NCI-H345 (cell line): ENCODE measurements at places on chromosomes 1 and 21.

- no peak for DNase-seq
Measured at GRCh38 chr1:26476958-26477357, 4.7 kb downstream of the HMGN2 start.

DNA sequence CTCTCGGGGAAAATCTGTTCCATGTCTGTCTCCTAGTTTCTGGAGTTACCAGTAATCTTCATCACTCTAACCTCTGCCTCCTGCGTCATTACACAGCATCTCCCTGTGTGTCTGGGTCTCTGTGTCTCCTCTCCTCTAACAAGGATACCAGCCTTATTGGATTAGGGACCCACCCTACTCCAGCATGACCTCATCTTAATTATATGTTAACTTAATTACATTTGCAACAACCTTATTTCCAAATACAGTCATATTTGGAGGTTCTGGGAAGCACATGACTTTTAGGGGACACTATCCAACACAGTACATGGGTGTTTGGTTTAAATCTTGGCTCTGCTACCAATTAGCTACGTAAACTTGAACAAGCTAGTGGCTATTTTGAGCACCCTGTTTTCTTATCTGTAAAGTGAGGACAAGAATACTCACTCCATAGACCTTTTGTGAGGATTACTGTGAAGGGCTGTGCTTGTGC is 83.9 kb upstream of the SGIP1 start:
- no peak for DNase-seq

- no peak for DNase-seq
Measured at GRCh38 chr1:169338617-169339016, 29.0 kb downstream of the NME7 start.

DNA sequence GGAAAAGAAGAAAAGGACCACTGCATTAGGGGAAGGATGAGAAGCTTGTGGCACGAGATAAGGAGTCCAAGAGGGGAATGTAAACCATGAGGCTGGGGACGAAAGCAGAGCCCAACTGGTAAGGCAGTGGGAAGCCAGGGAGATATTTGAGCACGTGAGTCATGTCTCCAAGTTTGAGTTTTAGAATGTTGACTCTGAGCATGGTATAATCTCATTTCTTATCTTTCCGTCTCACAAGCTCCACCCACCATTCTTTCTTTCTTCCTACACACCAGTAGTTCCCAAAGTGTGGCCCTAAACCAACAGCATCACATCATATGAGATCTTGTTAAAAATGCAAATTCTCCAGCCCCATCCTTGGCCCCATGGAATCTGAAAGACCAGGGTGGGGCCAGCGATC is 145.3 kb downstream of the PLPP3 start:
- DNase-seq = no peak

- no peak for DNase-seq
Measured at GRCh38 chr1:108478429-108479015, 28.4 kb downstream of the NBPF6 start.

DNA sequence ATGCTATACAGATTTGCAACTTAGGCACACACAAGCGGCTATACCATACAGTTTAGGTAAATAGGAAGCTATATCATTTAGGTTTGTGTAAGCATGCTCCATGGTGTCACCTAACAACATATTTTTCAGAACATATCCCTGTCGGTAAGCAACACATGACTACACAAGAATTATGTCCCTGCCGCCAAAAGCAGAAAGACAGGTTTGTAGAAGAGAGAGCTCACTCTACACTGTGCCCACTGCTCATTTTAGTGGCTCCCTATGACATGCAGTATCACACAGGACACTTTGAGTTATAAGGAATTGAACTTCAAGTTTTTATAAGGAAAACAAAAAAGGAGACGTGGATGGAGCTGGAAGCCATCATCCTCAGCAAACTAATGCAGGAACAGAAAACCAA is 132.5 kb upstream of the KAZN start:
- no peak for DNase-seq

DNA sequence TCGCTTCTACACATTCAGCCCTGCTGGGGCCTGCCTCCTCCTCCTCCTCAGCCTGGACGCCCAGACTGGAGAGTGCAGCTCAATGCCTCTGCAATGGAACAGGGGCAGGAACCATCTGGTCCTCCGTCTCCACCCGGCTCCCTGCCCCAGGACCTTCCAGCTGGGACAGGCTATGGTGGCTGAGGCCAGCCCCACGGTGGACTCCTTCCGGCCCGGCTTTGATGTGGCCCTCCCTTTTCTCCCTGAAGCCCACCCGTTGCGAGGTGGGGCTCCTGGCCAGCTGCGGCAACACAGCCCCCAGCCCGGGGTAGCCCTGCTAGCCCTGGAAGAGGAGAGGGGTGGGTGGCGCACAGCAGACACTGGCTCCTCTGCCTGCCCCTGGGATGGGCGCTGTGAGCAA is 1.4 kb downstream of the EXTL1 start:
- no peak for DNase-seq

GRCh38 chr1:115666206-115666605 is 24.4 kb downstream of the VANGL1 start:
- DNase-seq = no peak

DNA sequence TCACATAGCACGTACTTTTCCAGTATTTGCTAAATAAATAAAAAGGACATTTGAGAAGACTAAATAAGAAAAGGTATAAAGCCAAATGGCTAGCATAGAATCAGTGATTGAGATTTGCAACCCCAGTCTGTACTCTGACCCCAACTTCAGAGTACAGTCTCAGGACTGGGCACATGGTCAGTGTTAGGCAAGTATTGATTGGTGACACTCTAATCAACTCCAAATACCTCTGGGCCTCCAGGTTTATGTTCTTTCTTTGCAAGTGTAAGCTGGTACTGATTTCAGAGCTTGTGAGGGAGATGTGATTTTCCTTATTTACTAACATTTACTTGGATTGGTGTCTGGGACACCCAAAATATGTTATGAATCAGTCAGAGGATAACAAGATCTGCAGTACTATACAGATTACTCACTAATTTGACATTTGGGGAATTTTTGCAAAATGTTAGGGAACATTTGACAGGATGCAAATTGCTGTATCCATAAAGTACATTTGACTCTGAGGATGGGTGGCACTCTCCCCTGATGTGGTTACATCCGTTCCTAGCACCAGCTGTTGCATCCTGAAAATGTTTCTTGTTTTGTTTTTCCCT is 34.2 kb downstream of the LMO4 start:
- DNase-seq = no peak

DNA sequence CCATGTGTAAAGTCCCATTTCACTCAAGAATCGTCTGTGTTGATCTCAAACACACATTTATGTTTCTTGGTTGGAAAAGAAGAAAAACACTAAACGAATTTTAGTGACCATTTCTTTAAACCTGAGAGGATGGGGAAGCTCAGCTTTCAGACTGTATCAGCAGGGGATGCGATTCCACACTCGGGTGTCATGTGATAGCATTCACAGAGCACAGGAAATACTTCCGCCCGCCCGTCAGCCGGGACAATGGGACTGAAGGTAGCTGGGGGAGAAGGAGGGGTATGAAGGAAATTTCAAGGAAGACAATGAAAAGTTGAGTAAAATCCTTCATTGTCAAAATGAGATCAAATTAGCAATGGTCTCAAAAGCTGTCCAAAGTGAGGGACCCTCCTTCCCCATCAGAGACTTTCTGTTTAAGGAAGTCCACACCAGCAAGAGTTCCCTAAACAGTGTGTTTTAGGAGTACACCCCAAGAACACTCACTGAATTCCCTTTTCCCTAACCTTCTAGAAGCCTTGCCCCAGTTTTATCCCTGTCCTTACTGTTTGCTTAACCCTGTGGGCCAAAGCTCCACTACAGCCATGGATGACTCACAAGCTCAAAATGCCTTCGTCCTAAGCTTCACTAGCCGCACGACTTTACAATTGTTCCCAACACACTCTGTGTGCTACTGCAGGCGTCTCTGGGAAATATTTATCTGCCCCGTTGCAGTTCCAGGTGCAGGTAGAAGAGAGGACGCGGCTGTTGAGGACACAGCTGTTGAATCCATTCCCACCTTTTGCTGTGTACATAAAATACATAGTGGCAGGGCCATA is 51.4 kb upstream of the SIM2 start:
- no peak for DNase-seq

DNA sequence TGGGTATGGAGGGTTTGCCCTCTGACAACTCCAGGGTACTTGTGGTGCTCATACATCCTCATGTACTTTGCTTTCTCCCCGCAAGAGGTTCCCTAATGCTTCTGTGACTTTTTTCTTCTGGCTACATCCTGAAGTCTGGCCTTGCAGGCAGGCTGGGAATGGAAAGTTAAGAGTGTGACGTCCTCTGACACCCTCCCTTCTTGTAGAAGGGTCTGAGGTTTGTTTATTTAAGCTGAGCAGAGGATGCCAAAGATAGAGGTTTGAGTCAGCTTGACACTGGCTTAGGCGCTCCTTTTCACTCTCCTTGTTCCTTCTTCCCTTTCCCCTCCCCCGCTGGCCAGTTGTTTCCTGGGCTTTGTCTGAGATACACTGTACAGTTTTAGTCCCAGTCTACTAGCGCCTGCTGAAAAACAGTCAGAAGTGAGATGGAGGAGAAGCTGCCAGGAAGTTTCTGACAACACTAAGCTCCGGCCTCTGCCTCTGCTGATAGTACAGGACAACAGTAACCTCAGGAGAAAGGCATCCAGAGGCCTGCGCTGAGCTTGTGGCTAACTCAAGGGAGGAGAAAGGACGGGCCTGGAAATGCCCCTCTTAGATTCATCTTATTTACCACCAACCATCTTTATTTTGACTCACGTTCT is at the start of gene MACF1:
Gene MACF1 (plus strand): TSS at position 255 of the 641 bp plus-strand sequence. CDS start 328 bp downstream, at position 583.
- no peak for DNase-seq

DNA sequence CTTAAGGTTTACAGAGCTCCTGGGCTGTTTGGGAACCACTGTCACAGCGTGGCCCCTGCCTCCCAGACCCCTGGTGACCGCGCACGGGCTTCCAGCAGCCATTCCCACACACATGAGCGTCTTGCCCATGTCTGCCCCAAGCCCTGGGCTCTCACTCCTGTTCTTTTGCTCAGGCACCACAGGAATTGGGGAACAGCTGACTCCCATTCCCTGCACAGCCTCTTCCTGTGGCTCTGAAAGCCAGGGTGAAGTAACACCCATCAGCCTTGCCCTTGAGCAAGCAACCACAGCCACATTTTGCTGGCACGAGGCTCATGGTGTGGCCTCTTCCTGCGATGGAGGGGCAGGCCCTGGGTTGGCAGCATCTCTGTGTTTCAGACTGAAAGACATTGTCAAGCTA is 14.3 kb upstream of the GPR157 start:
- no peak for DNase-seq

DNA sequence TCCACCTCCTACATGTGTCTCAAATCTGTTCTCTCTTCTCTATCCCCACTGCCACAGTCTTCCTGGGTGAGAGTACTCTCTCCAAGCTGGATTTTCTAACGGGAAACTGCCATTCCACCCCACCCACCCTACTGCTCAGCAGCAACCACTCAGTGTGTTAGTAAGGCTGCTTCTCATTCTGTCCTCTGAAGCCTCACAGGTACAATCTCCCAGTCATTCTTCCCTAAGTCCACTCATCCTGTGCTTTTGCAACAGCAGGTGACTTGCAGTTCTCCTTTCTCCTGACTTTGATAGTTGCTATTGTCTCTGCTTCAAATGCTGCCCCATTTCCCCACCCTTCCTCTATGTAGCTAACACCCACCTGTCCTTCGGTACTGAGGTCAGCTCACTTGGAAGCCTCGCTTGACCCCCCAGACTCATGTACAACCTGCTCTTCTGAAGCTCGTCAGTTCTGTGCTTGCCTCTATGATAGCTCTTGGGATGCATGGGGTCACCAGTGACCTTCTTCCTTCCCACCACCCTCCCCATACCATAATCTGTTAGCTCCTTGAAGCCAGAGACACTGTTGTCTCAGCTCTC is 188.9 kb downstream of the RRAGC start:
- DNase-seq = no peak

DNA sequence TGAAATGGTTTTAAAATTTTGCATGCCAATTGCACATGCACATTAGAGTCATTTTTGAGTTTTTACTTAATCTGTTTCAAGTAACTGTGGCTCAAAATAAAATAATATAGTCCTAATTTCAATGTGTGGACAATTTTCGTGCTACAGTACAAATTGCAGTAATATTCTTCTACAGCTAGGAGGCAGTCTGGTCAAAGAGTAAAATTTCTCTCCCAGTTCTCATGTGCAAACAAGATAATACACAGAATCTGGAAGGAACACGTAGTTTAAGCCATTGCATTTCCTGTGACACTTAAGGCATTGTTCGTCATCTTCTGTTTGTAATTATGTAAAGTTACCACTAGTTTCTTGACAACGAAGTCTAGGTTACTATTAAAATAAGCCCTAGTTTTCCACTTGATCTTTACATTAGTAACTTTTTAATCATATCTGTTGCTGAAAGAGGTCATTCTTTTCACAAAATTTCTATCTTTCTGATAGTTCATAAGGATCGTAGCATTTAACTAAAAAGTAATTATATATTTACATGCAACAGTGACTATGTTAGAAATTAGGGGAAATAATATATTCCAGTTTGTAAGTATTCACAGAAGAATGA is 28.9 kb downstream of the ODR4 start:
- peak; percentile 11 for DNase-seq

- no peak for DNase-seq
Measured at GRCh38 chr1:32406629-32407111, 12.4 kb upstream of the BSDC1 start.

GRCh38 chr1:119081700-119082099 is 58.8 kb downstream of the WARS2 start:
- no peak for DNase-seq

DNA sequence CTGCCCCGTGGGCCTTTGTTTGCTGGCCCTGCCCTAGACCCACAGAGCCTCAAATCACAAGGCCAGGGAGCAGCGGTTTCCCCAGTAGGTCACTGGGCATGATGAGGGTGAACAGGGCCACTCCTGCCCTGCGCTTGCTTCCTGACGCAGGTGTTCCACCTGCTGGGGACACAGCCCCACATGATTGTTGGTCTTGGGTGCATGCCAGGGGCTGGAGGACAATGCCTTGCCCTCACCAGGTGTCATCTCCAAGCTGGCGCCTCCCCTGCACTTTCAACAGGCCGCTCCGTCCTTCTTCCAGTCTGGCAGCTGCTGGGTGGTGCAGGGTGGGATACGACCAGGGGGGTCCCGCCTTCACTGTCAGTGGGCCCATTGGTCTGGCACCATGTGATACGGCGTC is 24.3 kb downstream of the IL10RB start:
- DNase-seq = peak; percentile 94

- DNase-seq = no peak
Measured at GRCh38 chr1:232291261-232291660, 338.7 kb downstream of the SIPA1L2 start.

DNA sequence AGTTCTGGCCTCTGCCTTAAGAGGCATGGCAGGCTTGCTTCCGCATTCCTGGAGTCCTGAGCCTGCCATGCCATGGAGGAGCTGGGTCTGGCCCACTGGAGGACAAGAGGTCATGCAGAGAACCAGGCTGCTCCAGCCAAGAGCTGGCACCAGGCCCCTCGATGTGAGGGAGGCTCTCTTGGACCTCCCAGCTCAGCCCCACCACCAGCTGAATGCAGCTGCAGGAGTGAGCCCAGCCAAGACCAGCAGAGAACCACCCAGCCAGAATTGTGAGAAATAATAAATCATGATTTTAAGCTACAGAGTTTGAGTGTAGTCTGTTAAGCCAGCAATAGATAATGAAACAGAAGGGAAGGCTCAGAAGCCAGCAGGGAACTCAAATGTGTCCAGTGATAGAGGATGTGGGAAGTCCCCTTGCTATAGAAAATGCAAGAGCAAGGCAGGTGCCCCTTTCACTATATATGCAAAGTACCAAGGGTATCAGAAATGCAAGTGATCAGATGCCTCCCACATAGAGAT is 118.4 kb downstream of the HIVEP3 start:
- DNase-seq = no peak
